ENCODE measurements at places on chromosomes 4 and X.
A peak's percentile ranks its signal among the peaks of the same experiment; 100 is the strongest.

GRCh38 chr4:123559955-123560871 is 163.6 kb downstream of the SPRY1 start:
- DNase-seq, result no peak

DNA sequence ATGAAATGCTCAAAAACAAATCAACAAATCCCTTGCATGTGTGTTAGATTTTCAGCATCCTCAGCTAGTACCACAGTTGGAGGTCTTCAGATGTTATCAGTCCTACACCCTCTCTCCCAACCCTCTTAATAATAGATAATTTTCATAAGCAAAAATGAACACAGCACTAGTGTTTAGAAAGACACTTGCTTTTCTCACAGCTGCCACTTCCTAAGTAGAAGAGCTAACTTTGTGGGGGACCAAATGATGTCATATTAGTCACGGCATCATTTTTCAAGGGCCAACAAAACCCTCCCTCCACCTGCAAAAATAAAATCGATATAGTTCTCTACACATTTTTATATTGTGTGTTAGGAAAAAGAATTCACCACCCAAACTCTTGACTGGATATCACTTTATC is 163.5 kb upstream of the GYPA start:
- DNase-seq, result no peak

DNA sequence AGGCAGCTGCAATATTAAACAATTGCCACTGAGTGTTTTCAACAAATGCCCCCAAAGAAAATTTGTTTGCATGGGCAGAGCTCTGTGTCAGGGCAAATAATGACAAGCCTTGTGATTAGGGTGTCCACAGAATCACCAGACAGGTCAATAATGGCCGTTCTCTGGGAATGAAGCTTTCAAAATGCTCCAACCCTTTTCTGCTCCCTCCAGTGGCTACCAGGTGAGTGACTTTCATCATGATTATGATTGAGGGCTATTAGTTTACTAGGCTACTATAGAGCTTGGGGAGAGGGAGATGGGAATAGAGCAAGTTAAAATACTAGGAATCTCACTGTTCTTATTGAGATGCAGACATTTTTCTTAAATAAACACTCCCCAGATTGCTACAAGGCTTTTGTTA is 23.5 kb downstream of the IRS4 start:
- no peak for DNase-seq

DNA sequence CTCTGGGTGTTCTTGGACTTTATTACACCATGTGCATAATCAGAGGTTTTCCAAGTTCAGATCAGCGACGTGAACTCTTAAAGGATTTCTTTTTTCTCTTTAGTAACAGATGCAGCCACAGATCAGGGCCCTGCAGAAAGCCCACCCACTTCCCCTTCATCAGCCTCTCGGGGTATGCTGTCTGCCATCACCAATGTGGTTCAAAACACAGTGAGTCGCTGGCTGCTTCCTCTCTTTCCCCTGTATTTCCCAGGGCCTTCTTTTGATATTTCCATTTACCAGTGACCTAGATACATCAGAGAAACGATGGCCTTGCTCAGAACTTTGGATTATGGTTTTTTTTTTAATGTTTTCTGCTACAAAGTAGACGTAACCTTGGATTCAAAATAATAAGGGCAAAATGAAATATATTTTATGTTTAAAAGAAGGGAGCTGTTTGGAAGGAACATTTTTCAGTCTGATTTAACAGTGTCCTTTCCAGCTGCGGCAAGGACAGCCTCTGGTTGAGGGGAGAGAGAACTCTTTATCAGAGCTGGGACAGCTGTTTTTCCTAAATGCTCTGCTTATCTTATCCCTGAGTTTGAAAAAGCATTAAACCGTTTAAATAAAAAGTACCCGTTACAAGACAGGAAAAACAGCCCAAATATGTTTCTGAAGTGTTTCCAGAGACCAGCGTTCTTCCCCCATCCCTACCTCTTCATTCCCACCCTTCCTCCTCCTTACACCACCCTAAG is 38.2 kb downstream of the FAM114A1 start:
- DNase-seq, result no peak

GRCh38 chrX:37986893-37987292 is 19.5 kb upstream of the SYTL5 start:
- DNase-seq, result no peak

DNA sequence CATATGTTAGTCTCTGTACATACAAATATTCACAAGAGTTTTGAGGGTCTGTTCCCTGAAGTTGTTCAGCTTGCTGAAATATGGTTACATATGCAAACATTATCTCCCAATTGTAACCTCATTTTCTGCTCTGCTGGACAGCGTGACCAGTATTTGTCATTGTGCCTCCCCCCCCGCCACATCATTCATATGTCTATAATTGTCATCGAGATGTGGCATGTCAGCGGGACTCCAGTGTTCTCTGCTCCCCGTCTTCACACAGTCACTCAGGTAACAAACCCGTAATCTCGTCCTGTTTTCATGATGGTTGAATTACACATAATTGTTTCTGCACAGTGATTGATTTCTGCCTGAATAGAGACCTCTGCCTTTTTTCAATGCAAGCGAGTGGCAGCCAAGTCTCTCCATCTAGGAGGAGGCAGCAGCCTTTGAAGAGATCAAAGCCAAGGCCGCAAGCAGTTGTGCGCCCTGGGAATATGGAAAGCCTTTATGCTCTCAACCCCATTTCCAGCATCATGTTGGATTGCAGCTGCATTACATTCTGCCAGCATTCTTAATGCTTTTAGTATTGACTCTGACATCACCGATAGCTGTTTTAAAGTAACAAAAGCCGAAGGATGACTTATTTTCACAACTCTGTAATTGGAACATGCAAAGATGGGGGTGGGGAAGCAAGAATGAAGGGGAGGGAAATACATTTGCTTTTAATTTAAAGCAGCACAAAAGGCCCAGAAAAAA is 27.4 kb downstream of the LEF1 start:
- DNase-seq, result no peak

GRCh38 chr4:3710451-3711182 is 55.6 kb upstream of the ADRA2C start:
- no peak for DNase-seq

DNA sequence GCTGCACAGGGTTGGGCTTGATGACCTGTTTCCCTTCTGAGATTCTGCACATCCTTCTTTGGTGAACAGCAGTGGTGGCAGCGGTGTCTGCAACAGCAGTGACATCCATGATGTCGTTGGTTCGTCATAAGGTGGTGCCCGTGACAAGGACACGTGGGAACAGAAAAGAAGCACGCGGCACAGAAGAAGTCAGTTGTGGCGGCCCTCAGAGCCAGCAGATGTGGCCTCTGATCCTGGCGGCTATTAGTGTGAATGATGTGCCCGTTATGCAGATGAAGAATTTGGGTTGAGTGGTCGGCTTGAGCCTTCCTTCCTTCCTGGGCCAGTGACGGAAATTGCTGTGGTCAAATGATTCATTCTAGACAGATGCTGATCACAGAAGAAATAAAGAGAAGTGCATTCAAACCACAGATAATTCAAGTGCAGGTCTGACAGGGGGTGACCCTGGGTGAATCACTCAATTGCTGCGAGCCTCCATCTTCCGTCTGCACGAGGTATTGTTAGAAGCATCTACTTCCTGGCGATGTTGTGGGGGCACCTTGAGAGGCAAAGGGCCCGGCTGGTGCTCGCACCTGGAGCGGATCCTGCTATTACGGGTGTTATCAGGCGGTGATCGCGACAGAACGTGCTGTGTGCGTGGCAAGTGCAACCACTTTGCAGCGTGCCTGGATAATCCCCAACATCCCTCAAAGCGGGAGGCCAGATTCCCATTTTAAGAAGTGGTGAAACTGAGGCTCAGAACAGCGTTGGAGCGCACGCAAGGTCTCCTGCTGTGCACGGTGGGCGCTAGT is 215.2 kb upstream of the PSAPL1 start:
- no peak for DNase-seq

DNA sequence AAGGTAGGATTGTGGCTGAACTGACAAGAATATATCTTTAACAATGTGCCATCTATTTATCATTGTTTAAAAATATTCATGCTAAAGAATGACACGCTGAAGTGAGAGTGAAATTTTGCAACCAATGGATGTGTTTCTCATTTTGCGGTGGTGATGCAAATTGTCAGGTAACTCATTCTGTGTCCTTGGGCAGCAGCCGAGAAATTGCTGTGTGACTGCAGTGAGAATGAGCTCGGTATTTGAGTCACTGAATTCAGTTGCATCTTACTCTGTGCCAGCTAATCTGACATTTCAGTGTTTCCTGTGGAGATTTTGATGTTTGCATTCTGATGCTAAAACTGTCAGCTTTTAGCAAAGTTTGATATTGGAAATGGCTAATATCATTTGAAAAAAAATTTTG is 28.1 kb downstream of the MCUB start:
- no peak for DNase-seq

DNA sequence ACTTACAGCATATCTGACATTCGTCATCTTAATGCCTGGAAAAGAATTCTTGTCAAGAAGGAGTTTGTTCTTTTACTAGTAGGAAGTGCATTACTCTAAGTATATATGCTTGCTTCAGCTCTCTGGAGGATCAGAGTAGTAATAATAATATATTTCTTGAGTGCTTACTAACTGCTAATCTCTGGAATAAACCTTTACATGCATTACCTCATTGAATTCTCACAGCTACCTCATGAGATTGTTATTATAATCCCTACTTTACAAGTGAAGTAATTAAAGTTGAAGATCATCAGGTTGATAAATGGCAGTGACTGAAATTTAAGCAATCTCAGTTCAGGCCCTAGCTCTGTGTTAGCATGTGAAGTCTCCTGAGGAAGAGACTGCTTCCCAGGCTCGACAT is 115.0 kb upstream of the PDE5A start:
- no peak for DNase-seq

DNA sequence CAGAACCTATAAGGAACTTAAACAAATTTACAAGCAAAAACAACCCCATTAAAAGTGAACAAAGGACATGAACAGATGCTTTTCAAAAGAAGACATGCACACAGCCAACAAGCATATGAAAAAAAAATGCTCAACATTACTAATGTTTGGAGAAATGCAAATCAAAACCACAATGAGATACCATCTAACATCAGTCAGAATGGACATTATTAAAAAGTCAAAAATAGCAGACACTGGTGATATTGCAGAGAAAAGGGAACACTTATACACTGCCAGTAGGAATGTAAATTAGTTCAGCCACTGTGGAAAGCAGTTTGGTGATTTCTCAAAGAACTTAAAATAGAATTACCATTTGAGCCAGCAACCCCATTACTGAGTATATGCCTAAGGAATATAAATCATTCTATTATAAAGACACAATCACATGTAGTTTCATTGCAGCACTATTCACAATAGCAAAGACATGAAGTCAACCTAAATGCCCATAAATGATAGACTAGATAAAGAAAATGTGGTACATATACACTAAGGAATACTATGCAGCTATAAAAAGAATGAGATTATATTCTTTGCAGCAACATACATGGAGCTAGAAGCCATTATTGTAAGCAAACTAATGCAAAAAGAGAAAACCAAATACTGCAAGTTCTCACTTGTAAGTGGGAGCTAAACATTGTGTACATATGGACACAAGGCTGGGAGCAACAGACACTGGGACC is 1509.4 kb downstream of the TECRL start:
- no peak for DNase-seq

DNA sequence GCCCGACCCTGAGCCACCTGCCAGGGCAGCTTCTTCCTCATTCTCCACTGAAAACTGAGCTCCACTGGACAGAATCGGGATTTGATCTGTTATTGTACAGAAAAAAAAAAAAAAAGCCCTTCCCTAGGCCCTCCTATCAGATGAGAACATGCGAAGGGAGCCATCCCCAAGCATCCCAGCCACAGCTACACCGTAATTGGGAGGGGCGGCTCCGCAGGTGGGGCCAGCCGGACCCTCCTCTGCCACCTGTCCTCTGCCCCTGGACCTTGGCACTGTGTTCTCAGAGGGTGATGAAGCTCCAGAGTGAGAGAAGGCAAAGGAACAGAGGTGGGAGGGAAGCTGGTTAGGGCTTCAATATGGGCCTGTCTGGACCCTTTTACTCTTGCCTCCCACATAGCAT is 240.0 kb upstream of the PSAPL1 start:
- DNase-seq, result no peak

DNA sequence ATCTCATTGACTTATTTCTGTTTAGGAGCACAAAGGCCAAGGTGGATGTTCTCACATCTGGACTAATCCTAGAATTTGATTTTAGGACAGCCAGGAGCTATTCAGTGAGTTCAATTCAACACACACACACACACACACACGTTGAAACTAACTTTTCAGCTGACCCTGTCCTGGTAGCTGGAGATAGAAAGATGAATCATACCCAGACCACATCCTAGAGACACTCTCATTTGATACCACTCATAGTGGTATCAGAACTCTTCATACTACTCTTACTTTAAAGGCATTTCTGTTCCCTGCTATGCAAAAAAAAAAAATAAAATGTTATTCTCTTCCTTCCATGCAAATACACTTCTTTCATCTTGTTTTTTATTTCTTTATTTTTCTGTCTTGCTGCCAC is 36.7 kb downstream of the KLF8 start:
- no peak for DNase-seq

GRCh38 chr4:25308306-25308705 is 4.3 kb upstream of the ZCCHC4 start:
- no peak for DNase-seq

GRCh38 chr4:55979562-55979961 is 30.8 kb downstream of the CEP135 start:
- DNase-seq, result no peak

- no peak for DNase-seq
These were observed 131.7 kb downstream of the CLCN4 start for GRCh38 chrX:10288373-10288975.

GRCh38 chr4:121824171-121824527 is 466 bp upstream of the CCNA2 start:
- no peak for DNase-seq

- DNase-seq, result no peak
These were observed 105.1 kb downstream of the TRAPPC11 start for GRCh38 chr4:183763990-183764754.

- no peak for DNase-seq
These were observed 282.7 kb downstream of the PTTG2 start for GRCh38 chr4:38242822-38243387.

- no peak for DNase-seq
These were observed 177.3 kb upstream of the FAT1 start for GRCh38 chr4:186900984-186901383.

GRCh38 chrX:37998586-37999262 is 7.6 kb upstream of the SYTL5 start:
- DNase-seq, result peak; percentile 31

Data from NCI-H2029 (cell line).